Right renal cortex interstitium (tissue), 3 donors: ENCODE measurements at places on chromosomes 6 and 20. TPM values are rescaled to one million over a fixed set of nuclear protein-coding genes. Genes with fewer than 3 reads are reported as not detected.

The CST8 gene
- not detected for polyA plus RNA-seq

The DEF6 gene
- 3.3 TPM for polyA plus RNA-seq

The PRL gene
- not detected for polyA plus RNA-seq

The TDRD6 gene
- polyA plus RNA-seq = 1.4 TPM

The CLPSL1 gene
- 0.72 TPM for polyA plus RNA-seq

The TSBP1 gene
- not detected for polyA plus RNA-seq

The IRF4 gene
- 0.11 TPM for polyA plus RNA-seq

The RTN4IP1 gene
- polyA plus RNA-seq = 13.6 TPM

The TNFRSF21 gene
- 31.4 TPM for polyA plus RNA-seq

The TBC1D7 gene
- polyA plus RNA-seq = 33.0 TPM

The HUS1B gene
- not detected for polyA plus RNA-seq

The AKAP12 gene
- 182 TPM for polyA plus RNA-seq

The SNAP91 gene
- polyA plus RNA-seq = 0.54 TPM

The ZBTB12 gene
- polyA plus RNA-seq = 25.5 TPM

The TREML2 gene
- 0.16 TPM for polyA plus RNA-seq

The MCCD1 gene
- polyA plus RNA-seq = 24.1 TPM
